C1 segment of cervical spinal cord (tissue), 14 donors: ENCODE measurements at places on chromosomes 2 and 18.

- no peak for DNase-seq
These were observed 42.2 kb upstream of the EPG5 start for GRCh38 chr18:46009125-46009840.

DNA sequence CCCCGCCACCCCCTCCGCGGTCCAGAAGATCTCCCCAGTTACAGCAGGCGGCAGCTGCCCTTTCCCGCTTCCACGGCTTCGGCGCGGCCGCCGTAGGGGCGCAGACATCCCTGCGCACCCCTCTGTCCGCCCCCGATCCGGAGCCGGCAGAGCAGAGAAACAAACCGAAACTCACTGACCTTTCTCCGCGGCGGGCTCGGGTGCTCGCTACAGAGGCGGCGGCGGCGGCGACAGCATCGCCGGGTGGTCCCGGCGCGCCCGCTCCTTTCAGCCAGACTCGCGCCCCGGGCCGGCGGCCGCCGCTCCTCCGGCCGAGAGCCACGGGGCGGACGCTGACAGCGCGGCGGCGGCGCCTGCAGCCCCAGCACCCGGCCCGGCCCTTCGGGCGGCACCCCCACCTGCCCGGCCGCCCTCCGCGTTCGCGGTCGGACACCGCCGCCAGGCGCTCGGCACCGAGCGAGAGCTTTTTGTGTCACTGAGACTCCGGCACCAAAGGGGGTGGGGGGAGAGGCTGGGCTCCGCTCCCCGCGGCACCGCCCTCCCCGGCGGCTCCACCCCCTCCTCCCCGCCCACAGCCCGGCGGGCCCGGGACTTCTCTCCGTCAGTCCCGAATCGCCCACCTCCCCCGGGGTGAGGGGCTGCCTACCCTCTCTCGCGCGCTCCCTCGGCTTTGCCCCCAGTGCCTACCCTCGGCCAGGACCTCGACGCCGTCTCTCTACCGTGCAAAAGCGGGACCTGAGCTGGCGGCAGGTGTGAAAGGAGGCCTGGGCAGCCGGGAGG lies 1.4 kb upstream of the RNF152 start:
- DNase-seq = peak; percentile 24

DNA sequence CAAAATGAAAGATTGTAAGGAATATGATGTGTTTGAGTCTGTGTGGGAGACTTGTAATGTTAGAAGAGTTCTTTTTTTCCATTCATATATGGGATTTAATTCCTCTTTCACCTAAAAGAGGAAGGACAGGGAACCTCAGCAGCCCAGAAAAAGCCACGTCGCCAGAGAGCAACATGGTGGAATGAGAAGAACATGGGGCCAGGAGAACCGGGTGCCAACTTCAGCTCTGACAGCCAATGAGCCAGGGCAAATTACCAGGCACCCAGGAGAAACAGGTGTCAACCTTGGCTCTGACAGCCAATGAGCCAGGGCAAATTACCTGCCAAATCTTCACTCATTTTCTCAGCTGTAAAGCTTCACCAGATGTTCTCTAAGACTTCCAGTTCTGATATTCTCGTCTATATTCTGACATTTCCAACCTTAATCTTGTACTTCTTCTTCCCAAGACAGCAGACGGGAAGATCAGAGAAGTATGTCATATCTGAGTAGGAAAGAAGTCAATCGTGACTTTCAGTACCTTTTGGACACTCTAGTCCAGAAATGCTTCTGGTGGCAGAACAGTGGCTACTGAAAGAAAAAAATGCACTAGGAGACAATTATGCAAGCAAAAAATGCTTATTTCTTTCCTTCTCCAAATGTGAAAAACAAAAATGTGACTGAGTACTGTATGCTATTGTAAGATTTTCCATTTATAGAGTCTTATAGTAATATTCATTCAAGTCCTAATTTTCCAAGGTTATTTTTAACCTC lies 79.2 kb upstream of the COL5A2 start:
- DNase-seq = no peak

GRCh38 chr2:4882941-4883340 lies 809.2 kb upstream of the SOX11 start:
- no peak for DNase-seq

GRCh38 chr18:70319187-70319586 lies 30.3 kb downstream of the SOCS6 start:
- no peak for DNase-seq

- no peak for DNase-seq
These were observed 1.2 kb upstream of the TRAPPC8 start for GRCh38 chr18:31943878-31944816.

DNA sequence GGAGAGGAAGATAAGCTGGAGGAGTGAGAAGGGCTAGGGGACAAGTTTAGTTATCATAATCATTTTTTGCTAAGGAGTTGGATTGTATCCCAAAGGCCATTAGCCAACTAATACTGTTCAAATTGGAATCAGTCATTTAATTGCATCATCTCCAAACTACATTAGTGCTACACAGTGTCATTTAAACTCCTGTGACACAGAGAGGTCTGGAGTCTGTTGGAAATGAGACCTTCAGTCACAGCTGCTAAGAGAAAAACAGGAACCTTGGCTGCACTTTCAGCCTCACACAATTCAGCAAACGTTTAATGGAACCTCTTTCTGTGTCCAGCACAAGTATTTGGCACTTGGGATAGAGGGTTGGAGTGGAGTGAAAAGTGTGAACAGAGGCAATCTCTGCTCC lies 175.5 kb upstream of the MGAT5 start:
- no peak for DNase-seq

DNA sequence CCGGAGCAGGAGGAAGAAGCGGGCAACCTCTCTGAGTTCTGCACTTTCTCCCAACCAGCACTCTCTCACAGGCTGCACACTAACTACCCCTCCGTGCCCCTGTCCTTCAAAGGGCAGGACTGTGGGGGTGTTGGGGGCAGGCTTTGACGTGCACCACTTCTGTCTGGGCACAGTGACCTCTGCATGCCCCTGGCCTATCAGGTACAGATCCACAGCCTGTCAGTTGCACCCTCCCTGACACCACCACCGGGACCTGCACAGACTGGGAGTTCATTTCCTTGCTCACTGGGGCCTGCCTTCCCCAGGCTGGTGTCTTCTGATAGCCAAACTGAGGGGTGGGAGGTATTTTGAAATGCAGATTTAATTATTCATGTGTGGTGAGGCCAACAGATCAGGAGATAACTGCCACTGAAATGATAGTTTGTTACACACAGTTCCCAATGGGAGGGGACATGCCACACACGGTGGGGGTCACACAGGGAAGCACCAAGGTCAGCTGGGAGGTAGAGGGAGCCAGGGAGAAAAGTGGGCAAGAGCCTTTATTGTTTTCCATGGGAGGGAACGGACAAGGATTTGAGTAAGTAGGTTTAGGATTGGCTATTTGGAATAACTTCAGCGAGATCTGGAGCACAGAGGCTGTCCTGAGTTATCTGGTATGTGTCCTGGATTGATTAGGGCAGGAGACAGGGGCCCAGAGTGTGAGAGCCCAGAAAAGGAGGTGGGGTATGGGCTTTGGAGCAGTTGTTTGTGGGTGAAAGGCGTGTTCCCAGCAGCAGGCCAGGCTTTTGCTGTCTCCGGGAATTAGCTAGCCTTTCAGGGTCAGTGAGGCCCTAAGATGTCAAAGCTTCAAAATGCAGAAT lies 251.6 kb downstream of the AFF3 start:
- no peak for DNase-seq

DNA sequence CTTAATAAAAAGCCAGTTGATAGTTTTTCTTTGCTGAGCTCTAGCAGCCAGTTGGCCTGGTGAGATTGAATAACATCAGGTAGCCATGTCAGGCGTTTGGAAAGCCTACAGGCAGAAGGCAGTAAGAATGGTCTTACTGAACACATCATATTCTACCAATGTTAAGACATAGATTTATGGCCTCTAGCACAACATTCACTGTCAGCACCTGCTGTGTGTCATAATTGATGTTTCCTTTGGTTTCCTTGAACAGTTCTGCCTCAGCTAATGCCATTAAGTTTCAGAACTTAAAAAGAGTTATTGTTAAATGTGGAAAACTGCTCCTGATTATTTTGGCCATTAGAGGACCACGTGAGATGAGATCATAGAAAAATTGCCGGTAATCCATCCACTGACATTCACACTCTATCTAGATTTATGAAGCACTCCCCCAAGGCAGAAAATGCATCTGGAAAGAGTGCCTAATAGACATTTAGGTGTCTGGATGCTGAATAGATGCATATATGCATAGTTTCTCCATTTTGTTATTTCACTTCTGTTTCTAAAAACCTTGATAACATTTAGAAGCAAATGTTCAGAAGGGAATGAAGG lies 434.7 kb downstream of the PTPRM start:
- DNase-seq = no peak

DNA sequence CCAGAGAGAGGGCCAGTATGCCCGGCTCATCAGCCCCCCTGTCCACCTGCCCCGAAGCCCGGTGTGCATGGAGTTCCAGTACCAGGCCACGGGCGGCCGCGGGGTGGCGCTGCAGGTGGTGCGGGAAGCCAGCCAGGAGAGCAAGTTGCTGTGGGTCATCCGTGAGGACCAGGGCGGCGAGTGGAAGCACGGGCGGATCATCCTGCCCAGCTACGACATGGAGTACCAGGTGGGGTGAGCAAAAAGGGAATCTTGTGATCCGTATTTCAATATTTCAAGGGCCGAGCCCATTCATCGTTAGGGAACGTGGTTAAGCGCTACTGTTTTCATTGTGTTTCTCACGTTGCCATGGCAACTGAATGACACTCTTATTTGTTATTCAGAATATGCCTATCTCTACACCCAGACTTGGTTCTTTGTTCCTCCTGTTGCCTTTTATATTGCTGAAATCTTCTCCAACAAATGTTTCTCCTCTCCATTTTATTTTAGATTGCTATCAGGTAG lies 81.5 kb downstream of the NRP2 start:
- no peak for DNase-seq

- no peak for DNase-seq
These were observed 126.0 kb downstream of the NXPH2 start for GRCh38 chr2:138654146-138654545.

GRCh38 chr2:143802871-143803650 lies 673.8 kb downstream of the ARHGAP15 start:
- no peak for DNase-seq

GRCh38 chr2:77797088-77797487 lies 274.9 kb upstream of the LRRTM4 start:
- no peak for DNase-seq

- DNase-seq = no peak
These were observed 510.1 kb upstream of the SLC8A1 start for GRCh38 chr2:40962026-40962425.

DNA sequence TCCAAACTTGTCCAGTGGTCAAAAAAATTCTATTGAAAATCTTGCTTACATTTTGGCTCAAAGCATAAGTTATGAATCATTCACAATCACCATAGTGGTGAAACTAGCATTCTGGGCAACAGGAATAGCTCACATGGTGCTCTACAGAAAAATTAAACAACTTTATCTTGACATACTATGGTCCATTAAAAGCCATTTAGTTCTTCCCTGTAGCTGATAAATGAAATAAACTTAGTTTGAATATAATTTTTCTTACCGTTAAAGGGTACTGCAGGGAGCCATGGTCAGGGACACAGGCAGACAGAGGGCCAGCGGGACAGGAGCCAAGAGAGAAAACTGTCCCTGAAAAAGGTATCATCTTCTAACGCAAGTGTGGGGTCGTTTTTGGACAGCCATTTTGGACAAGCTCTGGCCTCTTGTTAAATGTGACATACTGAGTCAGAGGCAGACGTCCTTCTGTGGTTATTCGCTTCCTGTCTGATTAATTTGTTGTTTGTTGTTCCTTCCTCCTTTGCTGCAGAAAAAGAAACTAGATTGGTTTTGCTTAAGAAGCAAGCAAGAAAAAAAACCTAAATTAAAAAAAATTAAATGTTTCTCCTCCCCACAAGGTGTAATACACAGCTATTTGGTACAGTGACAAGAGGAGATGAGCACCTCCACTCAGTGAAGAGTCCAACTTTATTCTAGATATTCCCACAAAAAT lies at the start of gene WIPF1:
Gene WIPF1, minus strand, starts transcription at position 460 of the 703 bp plus-strand sequence. CDS start 12,231 bp downstream, outside the sequence.
- DNase-seq = no peak
